ENCODE measurements at places on chromosomes 7 and 10.

DNA sequence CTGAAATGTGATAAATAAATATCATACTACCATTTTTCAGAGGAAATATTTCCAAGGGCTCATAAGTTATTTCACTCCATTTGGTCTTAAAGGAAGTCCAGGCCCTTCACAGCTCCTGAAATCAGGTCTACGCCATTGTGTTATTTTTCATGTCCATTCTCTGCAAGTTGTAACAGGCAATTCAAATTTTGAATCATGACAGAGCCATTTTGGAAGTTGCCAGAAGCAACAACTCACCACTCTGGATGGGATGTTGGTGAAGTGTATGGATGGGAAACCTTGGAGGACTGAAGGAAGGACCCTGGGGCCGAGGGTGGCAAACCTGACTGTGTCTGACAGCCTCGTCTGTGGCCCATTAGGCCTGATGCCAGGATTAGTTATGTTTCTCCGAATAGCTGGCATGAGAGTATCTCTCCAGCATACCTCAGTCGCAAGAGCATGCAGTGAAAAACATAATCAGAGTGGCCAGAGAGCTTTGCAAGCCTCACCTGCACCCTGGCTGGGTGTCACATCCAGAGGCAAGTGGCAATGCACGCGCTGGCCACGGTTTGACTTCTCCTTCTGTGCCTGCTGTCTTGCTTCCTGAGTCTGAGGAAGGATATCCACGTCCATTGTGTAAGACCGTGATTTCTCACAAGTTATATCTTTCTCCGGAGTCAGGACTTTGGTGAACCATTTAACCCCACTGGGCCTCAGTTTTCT, 87.1 kb downstream of the NRP1 start:
- no peak for DNase-seq

DNA sequence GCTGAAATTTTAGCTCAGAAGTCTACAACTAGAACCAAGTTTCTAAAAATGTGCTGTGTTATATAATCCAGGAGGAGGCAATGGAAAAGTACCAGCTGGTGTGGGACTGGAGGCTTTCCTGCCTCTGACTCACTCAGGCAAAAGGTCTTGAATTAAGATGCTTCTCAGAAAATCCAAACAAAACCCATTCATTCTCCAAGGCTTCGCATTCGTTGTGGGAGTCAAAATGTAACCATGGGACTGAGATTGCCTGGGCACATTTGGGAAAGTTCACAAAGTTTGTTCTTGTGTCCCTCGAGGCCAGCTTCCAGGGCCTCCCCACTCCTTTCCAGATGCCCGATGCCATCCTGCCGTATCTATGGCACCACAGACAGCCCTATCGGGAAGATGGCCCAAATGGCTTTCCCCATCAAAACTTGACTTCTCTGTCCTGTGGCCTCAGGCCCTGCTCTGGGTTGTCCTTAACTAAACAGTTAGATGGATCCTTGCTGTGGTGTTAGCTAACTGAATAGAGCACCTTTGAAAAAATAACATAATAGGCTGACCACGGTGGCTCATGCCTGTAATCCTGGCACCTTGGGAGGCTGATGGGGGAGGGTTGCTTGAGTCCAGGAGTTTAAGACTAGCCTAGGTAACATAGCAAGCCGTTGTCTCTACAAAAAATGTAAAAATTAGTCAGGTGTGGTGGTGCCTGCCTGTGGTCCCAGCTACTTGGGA, 180.5 kb downstream of the PFKFB3 start:
- DNase-seq = no peak

DNA sequence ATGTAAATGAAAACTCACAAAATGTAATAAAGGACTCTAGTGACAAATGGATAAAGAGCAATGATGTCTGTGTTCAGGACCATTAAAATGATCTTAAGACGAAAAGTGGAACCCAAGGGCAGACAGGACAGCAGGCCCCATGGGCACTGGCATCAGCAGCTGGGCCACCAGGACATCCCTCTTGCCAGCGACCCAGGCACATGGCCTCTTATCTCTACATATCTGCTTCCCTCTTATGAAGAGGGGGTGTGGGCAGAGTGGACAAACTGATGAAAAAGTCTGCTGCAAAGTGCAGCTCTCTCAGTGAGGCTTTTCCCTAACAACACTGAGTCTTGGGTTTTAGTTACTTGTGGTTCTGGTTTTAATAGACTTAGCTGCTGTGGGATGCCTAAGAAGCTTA, 44.8 kb upstream of the ANKRD1 start:
- no peak for DNase-seq

- DNase-seq = no peak
These were observed 134.4 kb upstream of the UNC5B start for GRCh38 chr10:71077796-71078453.

- no peak for DNase-seq
These were observed 2.2 kb upstream of the PDK4 start for GRCh38 chr7:95598511-95598910.

GRCh38 chr7:5793361-5794072, 12.1 kb upstream of the RNF216 start:
- no peak for DNase-seq

DNA sequence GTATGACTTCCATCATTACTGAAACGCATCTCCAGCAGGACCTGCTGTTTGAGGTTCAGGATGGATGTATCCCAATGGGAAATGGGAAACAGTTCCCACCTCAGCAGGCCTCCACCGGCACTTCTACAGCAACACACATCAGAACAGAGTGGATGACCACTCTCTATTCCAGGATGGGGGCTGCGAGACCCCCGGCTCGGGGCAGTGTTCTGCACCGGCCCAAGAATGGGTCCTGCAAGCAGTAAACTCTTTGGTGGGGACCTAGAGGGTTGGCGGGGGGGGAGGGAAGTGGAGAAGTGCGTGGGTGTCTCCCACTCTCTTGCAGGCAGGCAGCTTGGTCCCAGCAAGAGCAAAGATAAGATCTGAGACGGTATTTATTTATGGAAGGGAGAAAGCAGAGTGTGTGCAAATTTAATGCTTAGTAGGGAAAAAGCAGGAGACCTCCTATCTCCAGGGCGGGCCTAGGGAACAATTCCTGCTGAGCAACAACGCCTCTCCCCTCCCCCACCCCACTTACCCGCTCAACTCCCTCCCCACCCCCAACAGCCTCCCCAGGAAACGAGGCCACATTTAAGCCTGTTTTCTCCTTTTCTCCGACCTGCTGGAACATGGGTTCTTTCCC, 4.0 kb downstream of the SFMBT2 start:
- no peak for DNase-seq

DNA sequence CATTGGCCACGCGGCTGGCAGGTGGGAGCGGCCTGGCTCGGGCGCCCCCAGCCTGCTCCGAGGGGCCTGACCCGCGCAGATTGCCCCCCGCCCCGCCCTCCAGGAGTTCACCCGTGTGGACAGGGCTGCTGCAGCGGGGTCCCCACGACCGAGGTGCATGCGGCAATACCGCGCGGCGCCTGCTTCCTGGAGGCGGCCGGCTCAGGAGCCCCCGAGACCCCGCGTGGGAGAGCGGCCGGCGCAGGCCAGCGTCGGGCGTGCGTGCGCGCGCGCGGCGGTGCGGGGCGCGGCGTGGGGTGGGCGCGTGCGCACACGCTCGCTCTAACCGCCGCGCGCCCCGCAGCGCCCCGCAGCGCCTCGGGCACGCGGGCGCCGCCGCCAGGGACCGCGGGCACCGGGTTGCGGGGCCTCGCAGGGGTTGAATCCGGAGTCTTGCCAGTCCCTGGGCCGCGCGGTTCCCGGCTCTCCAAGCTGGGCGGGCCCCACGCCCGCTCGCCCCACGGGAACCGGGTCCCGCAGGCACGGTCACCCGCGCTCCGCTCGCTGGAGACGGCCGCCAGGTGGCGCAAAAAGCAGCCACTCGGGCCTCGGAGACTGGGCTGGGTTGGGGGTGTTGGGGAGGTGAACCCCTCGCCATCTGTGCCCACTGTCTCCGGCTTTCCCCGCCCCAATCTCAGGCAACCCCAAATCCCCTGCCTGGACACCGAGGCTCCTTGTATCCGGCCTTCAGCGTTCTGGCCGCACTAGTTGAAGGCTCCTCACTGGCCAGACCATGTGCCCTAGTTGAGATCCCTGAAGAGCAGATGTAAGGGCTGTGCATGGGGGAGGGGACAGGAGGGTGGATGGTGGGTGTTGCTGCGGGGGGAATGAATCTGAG, 1.3 kb upstream of the ACHE start:
- no peak for DNase-seq

GRCh38 chr7:2833083-2833910, 10.8 kb downstream of the GNA12 start:
- no peak for DNase-seq

- no peak for DNase-seq
These were observed 28.1 kb upstream of the SFTPD start for GRCh38 chr10:79976999-79977398.

- DNase-seq = no peak
These were observed 23.0 kb downstream of the HDAC9 start for GRCh38 chr7:18518555-18518954.

DNA sequence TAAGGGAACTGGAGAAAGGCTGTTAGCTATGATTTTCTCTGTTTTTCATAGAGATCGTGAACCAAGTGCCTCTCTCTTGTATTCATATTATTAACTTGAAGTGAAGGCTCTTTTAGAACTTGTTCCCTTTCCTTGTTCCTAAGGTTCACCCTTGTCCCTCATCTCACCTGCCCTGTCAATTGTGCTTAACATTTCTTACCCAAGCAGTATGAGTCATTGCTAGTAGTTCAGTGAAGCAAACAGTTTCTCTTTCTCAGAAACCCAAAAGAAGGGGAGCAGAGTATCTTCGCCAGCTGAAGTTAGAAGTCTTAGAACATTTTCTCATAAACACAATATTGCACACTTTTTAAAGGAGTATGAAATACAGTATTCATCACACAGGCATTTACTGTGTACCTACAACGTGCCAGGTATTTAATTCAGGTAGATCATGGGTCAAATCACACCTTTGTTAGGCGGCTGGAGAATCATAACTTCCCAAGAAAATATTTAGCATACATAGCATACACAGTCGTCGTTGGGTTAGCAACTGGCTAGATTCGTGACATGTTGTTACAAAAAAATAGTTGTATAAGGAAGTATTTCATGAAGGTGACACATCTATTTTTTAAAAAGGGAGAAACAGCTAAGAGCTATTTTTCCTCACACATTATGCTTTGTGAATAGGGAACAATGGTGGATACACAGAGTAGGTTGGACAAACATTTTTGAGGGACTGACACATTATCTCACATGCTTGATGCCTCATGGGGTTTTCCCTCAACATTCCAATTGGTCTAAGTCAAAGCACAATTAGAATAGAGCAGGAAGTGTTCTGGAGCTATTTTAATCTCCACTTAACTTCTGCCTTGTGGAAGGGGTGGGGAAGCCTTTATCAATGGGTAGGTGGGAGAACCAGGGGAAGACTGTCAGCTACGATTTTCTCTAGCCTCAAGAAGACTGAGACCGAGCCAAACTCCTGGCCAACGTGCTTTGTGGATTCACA, 13.2 kb downstream of the HDAC9 start:
- no peak for DNase-seq

DNA sequence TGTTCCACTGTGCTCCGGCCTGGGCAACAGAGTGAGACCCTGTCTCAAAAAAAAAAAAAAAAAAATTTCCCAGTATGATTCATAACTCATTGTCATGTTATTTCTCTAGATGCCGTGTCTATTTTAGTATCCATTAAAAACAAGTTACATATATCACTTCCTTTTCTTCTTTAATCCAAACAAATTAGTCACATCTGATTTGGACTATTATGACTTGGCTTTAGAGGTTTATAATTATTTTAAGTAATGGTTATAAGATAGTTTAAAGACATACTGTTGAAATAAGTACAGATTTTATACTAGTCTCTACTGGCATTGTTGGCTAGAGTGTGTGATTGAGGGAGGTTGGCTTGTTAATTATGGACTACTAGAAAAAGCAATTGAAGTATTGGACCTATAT, 53.3 kb downstream of the ZMYND11 start:
- no peak for DNase-seq

DNA sequence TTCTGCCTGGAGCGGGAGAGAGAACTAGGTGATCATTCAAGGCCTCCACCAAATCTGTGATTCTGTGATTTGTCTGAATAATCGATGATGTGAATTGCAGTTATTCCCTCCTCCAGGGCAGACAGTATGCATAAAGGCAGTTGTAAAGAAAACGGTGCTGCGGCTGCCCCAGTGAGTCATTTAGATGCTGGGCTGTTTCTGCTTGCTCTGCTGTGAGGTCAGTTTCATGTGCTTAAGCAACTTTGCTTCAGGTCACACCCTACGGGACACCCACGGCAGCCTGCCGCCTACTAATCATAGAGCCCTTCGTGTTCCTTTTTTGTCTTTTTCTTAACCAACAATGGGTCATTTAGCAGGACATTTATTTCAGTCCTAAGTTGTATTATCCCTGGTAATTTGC, 158.1 kb upstream of the PITRM1 start:
- no peak for DNase-seq

DNA sequence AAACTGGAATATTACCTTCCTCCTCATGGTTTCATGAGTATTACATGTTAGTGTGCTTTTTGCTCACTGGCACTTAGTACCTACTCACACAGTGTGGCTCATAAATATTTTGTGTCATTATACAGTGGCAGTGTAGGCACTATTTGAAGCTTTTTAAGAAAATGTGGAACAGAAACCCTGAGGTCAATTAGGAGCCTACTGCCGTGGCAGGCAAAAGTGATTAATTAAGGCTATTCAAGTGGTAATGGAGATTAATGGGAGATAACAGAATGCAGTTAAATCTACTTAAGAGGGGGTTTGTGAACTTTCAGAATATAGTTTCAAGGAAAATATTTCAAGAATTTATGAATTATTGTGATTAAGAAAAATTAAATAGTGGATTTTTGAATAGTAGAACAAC, 277.6 kb downstream of the HGF start:
- DNase-seq = no peak

DNA sequence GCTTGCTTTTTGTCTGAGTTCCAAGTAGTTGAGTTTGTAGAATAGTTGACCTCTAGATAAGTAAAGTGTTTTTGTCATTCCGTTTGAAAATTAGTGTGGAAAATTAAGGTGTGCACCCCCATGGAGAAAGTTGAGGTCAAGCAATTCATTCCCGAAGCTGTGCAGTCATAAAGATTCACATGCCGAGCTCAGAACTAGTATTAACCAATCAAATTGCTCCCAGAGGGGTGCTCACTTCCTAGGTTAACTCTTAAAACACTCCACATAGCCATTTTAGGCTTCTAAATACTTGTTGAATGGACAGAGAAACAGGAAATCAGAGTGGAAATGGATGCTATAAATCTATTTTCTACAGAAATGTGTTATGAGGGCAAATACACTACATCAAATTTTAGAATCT, 638.9 kb downstream of the SUGCT start:
- DNase-seq = no peak

Data from NCI-H526 treated with DMSO at 0.1 percent for 48 hours (cell line).